Neural crest cell (in vitro differentiated cells): ENCODE measurements at places on chromosomes 12 and 14.

- DNase-seq = no peak
These were observed 1096.6 kb downstream of the FLRT2 start for GRCh38 chr14:86626530-86626929.

GRCh38 chr12:24630856-24631255 lies 318.0 kb downstream of the BCAT1 start:
- DNase-seq = no peak

- no peak for DNase-seq
These were observed 3.8 kb downstream of the PLA2G1B start for GRCh38 chr12:120323772-120324171.

DNA sequence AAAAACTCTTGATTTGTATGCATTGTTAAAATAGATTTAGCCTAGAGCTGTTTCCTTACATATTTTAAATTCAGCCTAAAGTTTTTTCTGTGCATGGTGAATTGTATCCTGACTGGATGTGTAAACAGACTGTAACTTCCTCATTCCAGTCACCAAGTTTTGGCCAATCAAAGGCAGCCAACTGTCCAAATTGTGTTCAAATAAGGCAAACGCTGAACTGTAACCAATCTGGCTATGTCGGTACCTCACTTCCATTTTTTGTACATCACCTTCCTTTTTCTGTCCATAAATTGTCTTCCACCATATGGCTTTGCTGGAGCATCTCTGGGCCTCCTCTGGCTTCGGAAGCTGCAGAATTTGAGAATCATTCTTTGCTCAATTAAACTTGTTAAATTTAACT lies 1921.9 kb upstream of the SEL1L start:
- DNase-seq = no peak

- no peak for DNase-seq
These were observed 94.2 kb downstream of the BORCS5 start for GRCh38 chr12:12451098-12451497.

DNA sequence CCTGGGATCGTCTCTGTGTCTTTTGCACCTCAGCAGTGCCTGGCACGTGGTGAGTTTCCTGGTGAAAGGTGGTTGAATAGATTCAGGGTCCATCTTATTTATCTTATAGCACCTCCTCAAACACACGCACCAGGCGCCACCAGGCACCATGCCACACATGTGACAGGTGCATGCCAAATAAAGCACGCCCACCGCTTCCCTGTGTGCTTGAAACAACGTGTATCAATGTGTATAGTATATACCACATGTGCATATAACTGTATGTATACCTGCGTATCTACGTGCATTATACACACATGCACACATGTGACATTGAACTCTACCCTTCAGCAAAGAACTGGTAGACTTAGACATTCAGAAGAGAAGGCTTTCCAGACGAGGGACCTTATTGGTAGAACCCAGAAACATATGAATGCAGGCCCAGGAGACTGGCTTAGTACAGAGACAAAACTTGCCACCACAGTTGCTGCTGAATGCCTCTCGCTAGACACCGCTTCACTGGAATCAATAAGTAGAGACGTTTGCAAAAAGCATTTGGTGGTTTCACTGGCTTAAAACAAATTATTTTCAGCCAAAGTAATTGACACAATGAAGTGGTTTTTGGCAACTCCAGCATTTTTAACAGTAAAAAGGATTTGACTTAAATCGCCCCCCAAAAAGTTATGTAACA lies 10.0 kb downstream of the EML1 start:
- no peak for DNase-seq

- DNase-seq = peak; percentile 87
These were observed 1.8 kb downstream of the IGFBP6 start for GRCh38 chr12:53099071-53099882.

- no peak for DNase-seq
These were observed 7.7 kb downstream of the GATC start for GRCh38 chr12:120453977-120454376.

GRCh38 chr14:75425446-75425845 lies 2.4 kb upstream of the JDP2 start:
- no peak for DNase-seq

- no peak for DNase-seq
These were observed 94.2 kb downstream of the GRIP1 start for GRCh38 chr12:66584673-66585072.

GRCh38 chr12:114678028-114678427 lies 5.9 kb downstream of the TBX3 start:
- no peak for DNase-seq

DNA sequence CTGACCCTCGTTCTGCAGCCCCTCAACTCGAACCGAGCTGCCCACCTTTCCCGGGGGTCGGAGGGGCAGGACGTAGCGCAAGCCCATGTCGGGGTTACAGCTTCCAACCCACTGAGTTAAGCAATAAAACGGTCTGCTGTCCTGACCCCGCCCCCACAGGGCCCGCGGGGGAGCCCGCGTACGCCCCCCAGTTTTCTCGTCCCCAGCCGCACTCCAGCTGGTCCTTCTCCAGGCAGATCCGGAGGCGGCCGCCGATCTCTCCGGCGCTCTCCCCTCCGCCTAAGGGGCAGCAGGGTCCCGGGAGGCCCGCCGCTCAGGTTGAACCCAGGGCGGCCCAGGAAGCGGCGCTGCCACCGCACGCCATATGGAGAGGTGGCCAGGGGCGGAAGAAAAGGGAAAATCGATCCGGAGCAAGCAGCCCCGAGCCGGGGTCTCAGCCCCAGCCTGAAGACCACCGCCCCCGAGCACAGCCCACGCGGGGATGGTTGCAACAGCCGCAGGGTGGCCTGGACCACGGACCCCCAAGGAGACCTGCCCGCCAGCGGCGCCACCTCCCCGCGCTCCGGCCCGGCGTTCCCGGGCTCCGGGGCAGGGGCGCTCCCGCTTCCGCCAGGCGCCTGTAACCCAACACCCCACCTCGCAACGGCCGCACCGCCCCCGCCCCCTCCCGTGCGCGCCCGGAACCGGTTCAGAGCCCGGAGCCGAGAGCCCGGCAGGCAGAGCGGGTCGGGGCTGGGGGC lies 760 bp downstream of the ACTN1 start:
- peak; percentile 58 for DNase-seq

GRCh38 chr12:47102845-47103651 lies 23.3 kb upstream of the AMIGO2 start:
- DNase-seq = no peak

- DNase-seq = no peak
These were observed 7.1 kb downstream of the P2RX4 start for GRCh38 chr12:121217063-121217462.

DNA sequence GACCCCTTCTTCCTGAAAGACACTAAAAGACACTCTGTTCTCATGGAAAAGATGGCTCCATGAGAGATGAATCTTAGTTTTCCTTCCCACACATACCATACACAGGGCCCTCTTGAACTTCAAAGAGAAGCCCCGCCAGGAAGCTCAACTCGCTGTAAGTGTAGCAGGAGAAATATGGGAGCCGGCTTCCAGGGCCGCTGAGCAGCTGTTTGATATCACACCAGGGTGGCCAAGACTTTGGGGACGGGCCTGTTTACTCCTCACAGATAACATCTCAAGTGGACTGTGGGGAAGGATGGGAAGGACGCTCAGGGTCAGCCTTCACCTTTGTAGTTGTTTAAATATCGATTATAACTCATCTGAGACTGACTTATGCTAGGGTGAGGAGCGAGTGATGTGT lies 235.5 kb upstream of the TBX3 start:
- no peak for DNase-seq
